T-helper 2 cell treated with Interferon-gamma antibody and Interleukin-4, amounts not matched to agents 100 ng/mL and 5 ng/mL, for 36 hours (primary cell): ENCODE measurements at places on chromosomes 1 and 21. TPM values are rescaled to one million over a fixed set of nuclear protein-coding genes. Genes with fewer than 3 reads are reported as not detected.

The PEX11B gene
- total RNA-seq, result 29.8 and 31.3 TPM in 2 replicates

The ACTN2 gene
- 0.05 TPM in 1 of 2 replicates, not detected in the other for total RNA-seq

The ODF2L gene
- total RNA-seq, result 39.6 and 41.2 TPM in 2 replicates

The LAMC1 gene
- not detected in 2 replicates for total RNA-seq

The AMPD1 gene
- total RNA-seq, result not detected in 2 replicates

The HSD3B2 gene
- not detected in 2 replicates for total RNA-seq

The PRKAA2 gene
- not detected in 2 replicates for total RNA-seq

The LCE1C gene
- total RNA-seq, result not detected in 2 replicates

The LMX1A gene
- total RNA-seq, result not detected in 2 replicates

The CFHR5 gene
- not detected in 2 replicates for total RNA-seq

The HPCAL4 gene
- total RNA-seq, result 1.0 and 1.1 TPM in 2 replicates

The PEAR1 gene
- 0.09 TPM in 2 replicates for total RNA-seq
